ENCODE measurements at places on chromosomes 4 and X. TPM values are rescaled to one million over a fixed set of nuclear protein-coding genes. Genes with fewer than 3 reads are reported as not detected.

UGT2B11 gene
- not detected for total RNA-seq

GC gene
- total RNA-seq = 4.1 TPM

HPGDS gene
- 1.7 TPM for total RNA-seq

PF4V1 gene
- total RNA-seq = not detected

FGFBP1 gene
- total RNA-seq = 62.3 TPM

SSX2 gene
- total RNA-seq = not detected

ZIC3 gene
- total RNA-seq = not detected

AWAT2 gene
- total RNA-seq = not detected

NIPAL1 gene
- 38.7 TPM for total RNA-seq

HTRA3 gene
- total RNA-seq = 5.0 TPM

RBMXL3 gene
- total RNA-seq = not detected

CXCL3 gene
- total RNA-seq = 20.2 TPM

PAGE2B gene
- total RNA-seq = not detected
